ENCODE measurements at places on chromosomes 6 and 20.

- no peak for DNase-seq
These were observed 329.2 kb downstream of the DHX35 start for GRCh38 chr20:39291301-39291700.

- no peak for DNase-seq
These were observed 55.9 kb downstream of the KCNQ5 start for GRCh38 chr6:72677740-72678139.

- no peak for DNase-seq
These were observed 59.2 kb upstream of the MYLIP start for GRCh38 chr6:16069671-16070070.

- no peak for DNase-seq
These were observed 411.7 kb upstream of the SOX4 start for GRCh38 chr6:21181866-21182265.

DNA sequence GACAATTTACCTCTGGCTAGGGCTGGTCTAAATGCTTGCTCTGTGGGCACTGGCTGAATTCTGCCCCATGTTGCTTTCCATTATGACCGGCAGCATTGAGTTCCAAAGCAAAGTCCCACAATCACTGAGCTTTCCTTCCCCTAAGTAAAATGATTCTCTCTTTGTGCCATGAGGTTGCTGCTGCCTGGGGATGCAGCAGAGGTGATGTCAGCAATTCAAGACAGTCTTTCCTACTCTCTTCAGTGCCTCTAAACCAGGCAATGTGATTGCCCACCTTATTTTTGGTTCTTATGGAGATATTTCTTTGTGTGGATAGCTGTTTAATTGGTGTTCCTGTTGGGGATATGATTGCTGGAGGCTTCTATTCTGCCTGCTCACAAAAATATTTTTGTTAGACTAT is 1043.9 kb upstream of the EPHA7 start:
- DNase-seq, result no peak

GRCh38 chr6:158939255-158940159 is 60.5 kb downstream of the RSPH3 start:
- no peak for DNase-seq

DNA sequence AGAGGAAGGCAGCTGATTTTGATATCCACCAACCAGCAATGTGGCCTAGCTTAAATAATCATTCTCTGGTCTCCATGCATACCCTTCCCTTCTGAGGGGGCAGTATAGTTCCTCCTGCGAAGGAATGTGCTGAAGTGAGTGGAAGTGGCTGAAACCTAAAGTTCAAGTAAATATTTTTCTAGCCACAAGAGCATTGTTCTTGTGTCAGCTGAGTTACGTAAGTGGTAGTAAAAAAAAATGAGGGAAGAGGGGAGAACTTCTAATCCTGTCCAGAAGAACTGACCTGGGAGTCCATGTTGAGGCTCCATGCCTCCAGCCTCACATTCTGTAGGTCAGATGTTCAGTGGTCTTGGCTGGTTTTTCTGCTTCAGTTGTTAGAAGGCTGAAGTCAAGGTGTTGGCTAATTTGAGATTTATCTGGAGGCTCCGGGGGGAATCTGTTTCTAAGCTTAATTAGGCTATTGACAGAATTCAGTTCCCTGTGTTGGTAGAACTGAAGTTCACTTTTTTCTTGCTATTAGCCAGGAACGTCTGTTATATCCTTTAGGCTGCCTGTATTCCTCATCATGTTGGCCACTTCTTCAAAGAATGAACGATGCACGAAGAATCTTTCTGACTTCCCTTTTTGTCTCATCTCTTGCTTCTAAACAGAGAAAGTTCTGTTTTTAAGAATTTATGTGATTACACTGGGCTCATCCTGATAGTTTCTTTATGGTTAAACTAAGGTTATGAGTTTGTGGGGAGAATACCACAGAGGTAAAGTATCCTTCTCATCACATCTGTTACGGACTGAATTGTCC is 207.1 kb upstream of the PRSS16 start:
- no peak for DNase-seq

DNA sequence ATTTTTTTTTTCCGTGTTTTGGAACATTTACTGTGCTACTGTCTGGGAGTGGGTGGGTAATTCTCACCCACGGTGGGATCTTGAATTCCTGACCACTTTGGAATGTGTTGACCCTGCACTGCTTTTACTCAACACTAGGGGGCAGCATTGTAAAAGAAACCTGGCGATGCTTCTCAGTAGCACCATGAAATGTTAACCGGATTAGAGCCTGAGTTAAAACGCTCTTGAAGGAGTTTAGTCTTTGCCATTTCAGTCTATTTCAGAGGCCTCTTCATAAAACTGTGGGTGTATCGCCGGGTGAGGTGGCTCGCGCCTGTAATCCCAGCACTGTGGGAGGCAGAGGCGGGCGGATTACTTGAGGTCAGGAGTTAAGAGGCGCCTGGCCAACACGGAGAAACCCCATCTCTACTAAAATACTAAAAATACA is 114.4 kb upstream of the PRND start:
- peak; percentile 78 for DNase-seq

DNA sequence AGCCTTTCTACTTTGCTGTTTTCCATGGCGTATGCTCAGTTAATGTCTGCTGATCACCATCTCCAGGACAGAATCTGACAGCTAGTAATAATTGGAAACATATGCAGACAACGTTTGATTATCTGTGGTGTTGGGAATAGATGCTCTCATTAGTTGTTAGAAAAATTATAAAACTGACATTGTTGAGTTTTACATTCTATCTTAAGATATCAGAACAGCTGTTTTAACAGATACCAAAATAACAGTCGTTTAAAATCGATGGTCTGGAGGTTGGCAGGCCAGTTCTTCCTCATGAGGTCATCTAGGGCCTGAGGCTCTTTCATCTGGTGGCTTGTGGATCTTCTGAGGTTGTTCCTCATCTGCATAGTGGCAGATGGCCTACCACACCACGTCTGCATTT is 137.6 kb downstream of the AIG1 start:
- DNase-seq, result no peak
